ENCODE measurements at places on chromosomes 4 and X.

- no peak for DNase-seq
These were observed 277.1 kb downstream of the ADGRA3 start for GRCh38 chr4:22238742-22239141.

DNA sequence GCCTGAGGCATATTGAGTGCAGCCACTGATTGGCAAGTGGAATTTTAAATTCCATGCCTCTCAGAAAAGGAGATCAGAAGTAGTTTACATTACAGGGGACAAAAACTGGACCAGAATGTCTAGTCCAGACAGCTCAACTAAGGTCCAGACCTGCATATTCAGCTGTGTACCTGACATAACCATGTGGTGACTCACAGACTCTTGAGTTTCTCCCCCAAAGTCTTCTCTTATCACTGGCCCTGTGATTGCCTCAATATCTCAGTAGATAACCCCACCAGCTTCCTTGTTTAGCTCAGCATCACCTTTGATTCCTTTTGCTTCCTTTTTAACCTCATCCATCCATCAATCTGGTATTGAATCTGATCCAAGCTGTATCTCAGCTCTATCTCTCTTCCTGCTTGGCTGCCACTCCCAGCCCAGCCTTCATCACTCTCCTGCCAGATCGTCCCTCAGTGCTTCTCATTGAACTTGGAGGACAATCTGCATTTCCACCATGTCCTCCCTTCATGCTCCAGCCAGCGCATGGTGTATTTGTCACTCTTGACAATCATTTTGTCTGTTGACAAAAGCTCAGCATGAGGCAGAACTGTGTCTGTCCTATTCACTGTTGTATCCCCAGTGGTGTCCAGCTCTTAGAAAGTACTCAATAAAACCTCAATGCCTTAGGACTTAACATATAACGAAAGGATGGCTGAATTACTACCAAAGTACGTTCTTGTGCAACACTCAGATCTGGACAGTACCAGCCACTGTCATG is 27.8 kb upstream of the SLC2A9 start:
- no peak for DNase-seq

DNA sequence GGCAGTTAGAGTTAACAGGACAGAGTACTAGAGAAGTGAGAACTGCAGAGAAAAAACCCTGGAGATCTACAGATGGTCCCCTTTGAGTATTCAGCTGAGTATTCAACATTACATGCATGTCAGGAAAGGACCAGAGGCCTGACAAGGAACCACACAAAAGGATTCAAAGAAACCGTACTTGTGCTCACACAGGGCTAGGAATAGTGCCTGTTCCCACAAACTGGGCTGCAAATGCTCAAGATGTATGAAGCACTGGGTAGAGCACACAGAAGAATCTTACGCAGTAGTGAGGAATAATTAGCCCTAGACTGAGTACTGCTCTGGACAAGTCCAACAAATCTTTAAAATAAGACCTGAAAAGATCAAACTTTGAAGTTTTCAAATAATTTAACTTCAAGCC is 17.6 kb downstream of the PTPN13 start:
- no peak for DNase-seq

DNA sequence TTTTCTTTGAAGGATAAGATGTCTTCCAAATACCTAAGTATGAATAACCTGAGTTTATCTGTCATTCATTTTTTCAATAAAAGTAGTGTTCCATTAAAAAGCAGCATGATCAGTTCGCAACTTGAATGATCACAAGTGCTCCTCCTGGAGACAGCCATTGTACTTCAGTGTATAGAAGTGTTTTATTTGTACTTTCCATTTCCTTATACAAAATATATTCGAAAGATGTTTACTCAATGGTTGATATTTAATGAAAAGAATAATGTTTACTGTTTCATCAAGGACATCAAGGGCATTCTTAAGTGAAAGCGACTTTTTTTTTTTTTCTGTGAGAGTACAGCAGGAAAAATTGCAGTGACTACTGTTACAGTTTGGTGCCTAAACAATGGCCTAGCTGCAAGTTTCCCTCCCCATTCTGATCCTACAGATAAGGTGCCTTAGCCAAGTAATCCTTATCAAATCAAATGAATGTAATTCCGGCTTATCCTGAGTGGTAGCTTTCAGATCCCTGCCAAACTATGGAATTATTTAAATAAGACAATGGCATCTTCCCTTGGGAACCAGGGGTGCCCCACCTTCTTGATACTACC is 69.0 kb upstream of the IL15 start:
- DNase-seq = no peak

GRCh38 chrX:45508454-45508853 is 307.8 kb upstream of the DIPK2B start:
- no peak for DNase-seq

DNA sequence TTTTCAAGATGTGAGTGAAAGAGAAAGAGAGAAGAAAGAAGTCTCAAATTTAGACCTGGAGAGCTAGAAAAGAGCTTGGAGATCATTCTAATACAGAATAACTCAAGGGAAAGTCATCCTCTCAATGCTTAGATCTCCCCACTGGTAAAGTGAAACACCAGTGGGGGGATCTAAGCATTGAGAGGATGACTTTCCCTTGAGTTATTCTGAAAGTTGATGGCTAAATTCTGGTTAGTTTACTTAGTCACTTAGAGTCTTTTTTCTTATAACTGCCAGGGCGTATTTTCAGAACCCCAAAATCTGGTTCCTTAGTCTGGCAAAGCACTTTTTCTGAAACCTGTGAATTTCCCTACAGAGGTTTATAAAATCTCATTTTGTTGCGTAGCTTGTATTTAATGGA is 198.6 kb downstream of the ARHGAP24 start:
- DNase-seq = no peak

DNA sequence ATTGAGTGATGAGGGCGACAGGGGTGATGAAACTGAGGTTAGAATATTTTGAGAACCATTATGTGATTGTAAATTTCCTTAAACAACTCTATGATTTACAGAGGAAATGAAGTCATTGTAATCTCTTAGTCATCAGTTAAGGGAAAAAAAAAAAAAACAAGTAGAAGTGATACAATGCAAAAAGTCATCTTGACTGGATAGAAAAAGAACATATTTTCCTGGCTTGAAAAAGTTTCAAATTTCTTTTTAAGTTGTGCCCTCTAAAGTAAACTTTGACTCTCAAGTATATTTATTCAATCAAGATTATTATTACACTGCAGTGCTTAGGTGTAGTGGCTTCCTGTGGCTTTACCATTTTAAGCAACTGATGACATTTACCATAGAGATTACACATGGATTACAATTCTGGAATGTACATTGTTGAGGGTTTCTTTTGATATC is 40.6 kb downstream of the GABRB1 start:
- no peak for DNase-seq

GRCh38 chrX:20046864-20047263 is 56.0 kb upstream of the BCLAF3 start:
- no peak for DNase-seq

DNA sequence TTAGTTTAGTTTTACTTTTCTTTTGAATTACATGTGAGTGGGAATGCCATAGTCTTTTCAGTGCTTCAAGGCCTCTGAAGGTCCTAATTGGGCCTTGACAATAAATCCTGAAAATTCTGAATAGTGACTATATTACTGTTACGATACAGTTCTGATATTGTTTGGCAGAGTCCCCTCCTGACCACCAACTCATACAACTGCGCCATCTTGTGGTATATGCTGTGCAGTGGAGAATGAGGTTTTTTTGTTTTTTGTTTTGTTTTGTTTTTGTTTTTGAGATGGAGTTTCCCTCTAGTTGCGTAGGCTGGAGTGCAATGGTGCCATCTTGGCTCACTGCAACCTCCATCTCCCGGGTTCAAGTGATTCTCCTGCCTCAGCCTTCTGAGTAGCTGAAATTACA is 56.6 kb upstream of the CHRDL1 start:
- DNase-seq = no peak

DNA sequence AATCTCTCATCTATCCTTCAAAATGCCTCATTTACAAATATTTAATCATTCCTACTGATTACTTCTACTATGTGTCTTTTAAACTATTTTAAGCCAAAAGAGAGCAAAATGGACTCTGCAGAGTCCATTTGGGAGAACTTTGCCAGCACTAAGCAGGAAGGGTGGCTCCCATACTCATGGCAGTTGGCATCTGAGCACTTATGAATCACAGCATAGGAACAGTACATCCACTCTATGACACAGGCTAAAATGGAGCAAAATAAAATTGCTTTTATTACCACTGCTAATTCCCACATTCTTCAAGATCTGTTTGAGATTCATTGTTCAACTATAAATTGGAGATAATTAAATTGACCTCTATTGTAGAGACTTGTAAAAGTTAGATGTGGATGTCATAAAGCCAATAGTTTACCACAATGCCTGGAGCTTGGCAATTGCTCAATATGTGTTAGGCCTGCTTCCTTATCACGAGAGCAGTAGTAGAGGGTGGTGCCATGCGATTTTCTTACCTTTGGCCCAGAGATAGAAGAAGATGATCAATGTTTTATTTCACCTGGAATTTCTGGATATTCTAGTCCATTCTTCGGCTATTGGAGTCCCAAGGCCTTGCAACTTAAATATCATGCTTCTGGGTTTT is 19.1 kb downstream of the HPGD start:
- no peak for DNase-seq

GRCh38 chr4:153483432-153484418 is 17.6 kb downstream of the TMEM131L start:
- DNase-seq = no peak

- DNase-seq = no peak
These were observed 125.5 kb upstream of the DCLK2 start for GRCh38 chr4:149952716-149953115.

DNA sequence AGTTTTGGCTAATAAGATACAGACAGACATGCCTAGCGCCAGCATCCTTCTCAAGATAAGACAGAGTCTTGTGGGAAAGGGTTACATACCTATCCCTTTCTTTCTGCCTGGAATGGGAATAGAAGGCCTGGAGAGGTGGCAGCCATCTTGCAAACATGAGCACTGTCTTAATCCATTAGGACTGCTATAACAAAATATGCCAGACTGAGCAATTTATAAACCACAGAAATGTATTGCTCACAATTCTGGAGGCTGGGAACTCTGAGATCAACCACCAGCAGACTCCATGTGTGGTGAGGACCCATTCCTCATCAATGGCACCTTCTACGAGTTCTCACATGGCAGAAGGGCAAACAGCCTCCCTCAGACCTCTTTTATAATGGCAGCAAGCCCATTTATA is 26.5 kb upstream of the NEIL3 start:
- no peak for DNase-seq

DNA sequence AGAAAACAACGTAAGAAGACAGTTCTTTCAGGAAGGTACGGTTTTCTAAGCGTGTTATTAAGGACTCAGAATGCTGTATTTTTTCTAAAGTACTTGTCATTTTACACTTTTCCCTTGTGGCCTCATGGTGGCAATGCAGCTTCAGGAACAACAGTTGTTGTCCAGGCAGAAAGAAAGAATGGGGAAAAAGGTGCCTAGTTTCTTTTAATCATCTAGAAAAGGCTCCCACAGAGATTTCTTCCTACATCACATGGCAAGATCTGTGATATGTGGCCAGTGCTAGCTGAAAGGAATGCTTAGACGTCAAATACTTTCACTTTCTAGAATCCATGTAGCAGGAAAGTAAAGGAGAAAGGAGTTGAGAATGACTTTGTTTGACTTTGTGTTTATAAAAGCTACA is 49.0 kb upstream of the TRAM1L1 start:
- peak; percentile 8 for DNase-seq

DNA sequence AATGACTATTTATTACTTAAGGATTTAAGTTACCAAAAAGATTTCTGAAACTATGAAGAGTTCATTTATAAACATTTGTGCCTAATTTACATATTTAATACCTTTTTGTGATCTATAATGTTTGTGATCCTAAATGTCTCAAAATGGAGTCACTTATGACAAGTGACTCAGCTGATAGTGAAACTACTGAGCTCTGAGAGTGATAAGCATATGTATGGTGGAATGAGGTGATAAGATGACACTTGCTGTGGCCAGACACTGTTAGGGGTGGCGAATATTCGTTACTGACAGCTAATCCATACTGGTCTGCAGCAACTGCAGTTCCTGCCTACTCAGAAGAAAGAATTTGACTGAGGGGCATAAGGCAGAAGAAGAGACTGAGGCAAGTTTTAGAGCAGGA is 5.5 kb upstream of the NXF3 start:
- no peak for DNase-seq

GRCh38 chrX:134000260-134001245 is 15.2 kb upstream of the GPC3 start:
- no peak for DNase-seq

DNA sequence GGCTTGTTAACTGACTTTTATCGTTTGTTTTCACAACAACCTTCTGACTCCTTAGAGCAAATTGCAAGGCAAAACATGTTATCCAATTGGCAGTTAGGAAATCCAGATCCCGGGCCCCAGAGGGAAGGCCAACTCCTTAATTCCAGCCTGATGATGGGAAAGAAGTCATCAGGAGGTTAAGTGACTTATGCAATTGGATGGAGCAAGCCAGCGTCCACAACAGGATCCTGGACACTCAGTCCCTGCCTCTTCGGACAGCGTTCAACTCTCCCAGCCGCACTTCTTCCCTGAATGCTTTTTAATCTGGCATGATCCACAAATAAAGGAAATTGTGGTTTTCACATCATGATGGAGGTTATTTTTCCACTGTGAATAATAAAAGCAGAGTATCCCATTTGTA is 310.1 kb downstream of the RAB28 start:
- peak; percentile 0 for DNase-seq

DNA sequence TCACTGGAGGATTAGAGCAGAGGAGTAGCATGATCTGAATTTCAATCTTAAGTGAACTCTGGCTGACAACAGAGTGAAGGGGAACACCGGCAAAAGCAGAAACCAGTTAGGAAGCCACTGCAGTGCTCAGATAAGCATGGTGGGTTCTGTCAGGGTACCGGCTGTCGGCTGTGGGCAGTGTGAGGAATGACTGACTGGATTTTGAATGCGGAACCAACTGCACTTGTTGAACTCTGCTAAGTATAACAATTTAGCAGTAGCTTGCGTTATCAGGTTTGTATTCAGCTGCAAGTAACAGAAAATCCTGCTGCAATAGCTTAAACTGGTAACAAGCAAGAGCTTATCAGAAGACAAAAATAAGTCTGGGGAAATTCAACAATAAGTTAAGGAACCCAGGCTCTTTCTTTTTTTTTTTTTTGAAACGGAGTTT is 5.2 kb downstream of the HTT start:
- DNase-seq = no peak

DNA sequence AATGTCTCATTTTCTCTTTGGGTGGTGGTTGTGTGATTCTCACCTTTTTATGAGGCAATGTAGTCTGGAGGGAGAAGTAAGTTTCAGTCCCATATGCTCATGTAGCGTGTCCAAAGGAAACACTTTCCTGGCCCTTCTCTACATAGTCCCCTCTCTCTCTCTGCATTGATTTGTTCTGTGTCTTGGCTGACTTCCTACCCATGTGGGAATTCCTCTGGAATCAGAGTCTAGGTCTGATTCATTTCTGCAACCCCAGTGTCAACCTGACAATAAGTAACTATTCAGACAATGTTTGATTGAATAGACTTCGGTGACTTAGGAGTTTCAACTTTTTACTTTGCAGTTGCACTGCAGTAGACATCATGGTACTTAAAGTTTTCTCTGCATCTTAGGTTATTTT is 2.7 kb upstream of the ALAS2 start:
- DNase-seq = no peak

GRCh38 chrX:32155044-32155638 is 1056.2 kb downstream of the DMD start:
- DNase-seq = peak; percentile 0

- DNase-seq = no peak
These were observed 540.5 kb upstream of the BOD1L1 start for GRCh38 chr4:14167876-14168510.

GRCh38 chr4:92050875-92051274 is 252.9 kb upstream of the GRID2 start:
- DNase-seq = no peak

- DNase-seq = no peak
These were observed 125.7 kb downstream of the ZNF827 start for GRCh38 chr4:145812919-145813318.
